Stimulated activated CD8-positive, alpha-beta memory T cell treated with anti-CD3 and anti-CD28 coated beads, Interleukin-2, amount 100 ng/mL, for 1 hour (primary cell): ENCODE measurements at places on chromosomes 7 and 10.

GRCh38 chr10:19683960-19684359, 132.3 kb upstream of the PLXDC2 start:
- DNase-seq: no peak

DNA sequence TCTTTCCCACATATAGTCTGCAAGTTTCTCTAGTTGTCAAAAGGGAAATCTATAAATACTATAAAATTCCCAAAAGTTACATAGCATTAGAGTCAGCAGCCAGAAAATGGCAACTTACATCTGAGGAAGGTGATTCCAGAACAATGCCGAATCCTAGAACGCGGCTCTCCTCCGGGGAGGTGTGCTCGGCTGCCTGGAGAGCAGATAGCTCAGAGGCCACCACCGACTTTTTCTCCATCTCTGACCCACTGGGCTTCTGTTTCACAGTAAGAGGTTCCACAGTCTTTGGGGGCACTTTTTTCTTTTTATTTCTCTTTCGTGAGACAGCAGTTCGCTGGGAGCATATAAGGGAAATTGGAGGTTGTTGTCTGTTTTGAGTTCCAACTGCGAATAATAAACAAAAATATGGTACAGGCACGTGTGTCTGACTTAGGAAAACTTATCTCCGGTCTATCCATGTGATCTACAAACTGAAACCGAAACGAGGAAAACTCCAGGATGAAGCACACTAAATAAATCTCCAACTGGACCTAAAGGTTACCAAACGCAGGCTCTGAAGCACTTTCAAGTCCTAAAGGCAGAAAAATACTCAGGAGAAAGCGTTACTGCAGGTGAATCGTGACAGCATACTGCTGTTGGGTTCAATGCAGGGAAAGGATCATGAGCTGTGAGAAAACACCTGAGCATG, 36.2 kb downstream of the BEND7 start:
- no peak for DNase-seq

DNA sequence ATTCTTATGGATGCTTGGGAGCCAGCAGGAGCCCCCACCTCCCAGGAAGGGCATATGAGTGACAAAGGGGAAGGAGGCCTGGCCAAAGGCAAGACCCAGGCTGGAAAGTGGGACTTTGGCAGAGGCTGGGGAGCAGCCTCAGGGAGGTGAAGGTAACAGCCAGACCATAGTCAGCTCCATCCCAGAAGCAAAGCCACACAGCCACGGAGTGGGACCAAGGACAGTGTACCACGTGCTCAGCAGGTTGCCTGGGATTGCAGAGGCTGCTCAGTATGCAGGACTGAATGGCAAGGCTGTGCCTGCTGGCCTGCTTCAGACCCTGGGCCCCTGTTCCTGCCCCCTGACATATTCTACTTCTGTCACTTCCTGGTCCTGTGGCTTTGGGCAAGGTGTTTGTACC, 17.6 kb upstream of the GPR26 start:
- DNase-seq: no peak

- no peak for DNase-seq
Observed at GRCh38 chr10:130652964-130653578, 516.9 kb downstream of the GLRX3 start.

DNA sequence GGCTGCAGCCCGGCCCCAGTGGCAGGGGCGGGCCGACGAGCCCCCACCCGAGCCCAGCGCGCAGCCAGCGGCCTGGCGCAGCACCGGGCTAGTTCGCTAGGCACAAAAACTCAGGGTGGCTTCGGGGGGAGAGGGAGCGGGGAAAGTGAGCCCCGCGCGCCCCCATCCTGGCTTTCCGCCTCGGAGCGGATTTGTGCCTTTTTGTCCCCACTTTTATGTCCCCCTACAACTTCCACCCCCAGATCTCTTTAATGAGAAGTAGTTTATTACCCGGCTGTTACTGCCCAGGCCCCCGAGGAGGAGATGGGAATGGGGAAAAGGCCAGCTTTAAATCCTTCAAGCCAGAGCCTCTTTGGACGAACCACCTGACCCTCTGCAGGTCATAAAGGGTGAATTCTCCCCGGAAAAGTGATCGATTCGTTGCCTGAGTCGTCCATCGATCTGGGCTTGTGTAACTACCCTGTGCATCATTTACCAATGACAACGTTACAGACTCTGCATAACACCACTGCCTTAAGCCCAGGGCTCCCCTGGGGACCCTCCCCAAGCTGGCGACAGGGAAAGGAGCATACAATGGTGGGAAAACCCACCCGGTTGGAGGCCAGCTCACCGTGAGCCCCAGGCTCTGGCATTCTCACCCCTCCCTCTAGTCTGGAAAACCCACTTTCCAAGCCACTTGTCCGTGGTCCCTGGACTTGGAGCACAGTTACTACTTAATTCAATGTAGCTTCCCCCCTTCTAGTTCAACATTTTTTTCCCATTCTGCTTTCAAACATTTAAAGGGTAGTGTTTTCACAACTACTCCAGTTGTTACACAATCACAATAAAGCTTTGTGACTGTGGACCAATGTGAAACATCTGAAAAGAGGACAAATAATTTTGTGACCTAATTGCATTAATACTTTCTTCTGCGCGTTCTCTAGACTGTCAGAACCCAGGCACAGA, 748 bp upstream of the SH3PXD2A start:
- no peak for DNase-seq

DNA sequence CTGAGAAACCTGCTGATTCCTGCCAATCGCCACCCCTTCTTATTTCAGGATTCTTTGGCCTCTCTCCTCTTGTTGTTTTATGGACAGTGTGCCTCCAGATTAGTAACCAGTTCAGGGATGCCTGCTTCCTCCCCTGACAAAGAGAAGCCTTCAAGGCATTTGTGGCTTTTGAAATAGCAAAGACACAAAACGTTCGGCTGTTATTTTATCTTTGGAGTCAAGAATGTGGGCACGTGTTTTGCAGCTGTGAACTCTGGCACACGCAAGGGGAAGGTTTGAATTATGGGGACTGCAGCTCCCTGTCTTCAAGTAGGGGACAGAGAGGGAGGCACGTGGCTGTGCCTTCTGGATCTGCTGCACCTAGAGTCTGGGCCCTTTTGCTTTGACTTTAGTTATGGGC, 157.9 kb upstream of the GRB10 start:
- DNase-seq: no peak

- no peak for DNase-seq
Observed at GRCh38 chr7:12543586-12543985, 26.9 kb upstream of the SCIN start.

DNA sequence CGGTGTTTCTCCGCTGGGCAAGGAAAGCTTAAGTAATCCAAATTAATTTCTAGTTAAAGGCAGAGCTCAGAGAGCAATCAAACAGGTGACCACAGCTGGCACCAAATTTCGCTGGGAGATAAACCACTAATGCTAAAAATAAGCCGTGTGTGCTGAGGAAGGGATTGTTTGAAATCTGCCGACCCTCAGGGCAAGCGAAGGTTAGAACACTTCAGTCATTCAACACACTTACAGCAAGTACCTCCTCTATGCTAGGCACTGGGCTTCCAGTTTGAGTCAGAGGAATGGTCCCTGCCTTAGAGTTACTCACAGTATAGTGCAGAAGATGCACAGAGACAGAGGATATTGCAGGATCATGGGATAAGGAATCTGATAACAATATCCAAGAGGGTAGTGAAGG, 467.9 kb upstream of the PODXL start:
- no peak for DNase-seq

DNA sequence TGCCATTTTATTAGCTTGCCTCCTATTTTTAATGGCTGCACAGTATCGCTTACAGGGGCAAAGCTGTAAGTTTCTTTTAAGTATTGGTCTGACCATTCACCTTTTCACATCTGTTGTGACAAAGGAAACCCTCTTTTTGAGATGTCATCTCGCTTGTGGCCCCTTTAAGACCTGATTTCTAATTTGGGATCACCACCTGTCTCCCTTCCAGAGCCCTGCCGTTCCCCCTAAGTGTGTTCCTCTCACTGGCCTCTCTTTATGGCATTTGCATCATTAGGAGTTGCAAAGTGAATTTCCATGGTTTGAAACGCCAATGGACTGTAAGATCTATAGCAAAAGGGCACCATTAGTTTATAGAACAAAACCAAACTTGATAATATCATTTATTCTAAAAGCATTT, 1.4 kb downstream of the EPDR1 start:
- no peak for DNase-seq

DNA sequence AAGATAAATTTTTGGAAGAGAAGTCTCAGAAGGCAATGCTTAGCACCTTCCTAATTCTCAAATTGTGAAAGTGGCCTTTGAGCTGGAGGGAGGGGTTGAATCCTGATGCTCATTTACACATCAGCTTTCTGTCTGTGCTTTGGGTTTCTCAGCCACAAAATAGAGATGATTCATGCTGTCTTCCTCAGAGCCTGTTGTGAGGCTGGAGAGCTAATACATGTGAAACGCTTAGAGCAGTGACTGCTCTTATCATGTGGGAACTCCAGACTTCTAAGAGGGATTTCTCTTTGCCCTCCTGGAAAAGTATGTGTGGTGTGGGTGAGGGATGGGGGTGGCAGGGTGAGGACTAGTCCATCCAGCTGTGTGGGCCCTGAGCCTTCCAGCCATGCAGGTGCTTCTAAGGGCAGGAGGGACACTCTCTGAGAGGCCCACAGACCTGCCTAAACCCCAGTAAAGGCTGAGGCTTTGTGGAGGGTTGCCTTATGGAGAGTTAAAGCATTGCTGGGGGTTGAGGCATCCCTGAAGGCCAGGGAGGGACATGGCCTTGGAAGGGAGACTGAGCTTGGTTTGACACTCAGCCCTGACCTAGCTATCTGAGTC, 4.8 kb upstream of the EVX1 start:
- DNase-seq: no peak

- DNase-seq: no peak
Observed at GRCh38 chr10:43965918-43966570, 317.4 kb upstream of the ZNF32 start.

- DNase-seq: no peak
Observed at GRCh38 chr7:90966346-90966745, 297.9 kb upstream of the FZD1 start.

DNA sequence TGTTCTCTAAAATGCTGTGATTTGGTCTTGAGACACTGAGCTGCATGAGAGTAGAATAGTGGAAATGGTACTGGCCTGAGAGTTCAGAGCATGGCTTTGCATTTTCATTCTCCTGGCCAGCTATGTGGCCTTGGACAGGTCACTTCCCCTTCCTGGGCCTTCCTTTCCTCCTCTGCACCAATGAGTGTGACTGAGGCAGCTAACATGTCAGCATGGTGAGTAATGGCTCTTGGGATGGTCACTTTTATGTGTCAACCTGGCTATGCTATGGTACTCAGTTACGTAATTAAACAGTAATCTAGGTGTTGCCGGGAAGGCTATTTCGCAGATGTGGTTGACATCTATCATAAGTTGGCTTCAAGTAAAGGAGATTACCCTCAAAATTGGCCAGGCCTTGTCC, 109.3 kb downstream of the RTKN2 start:
- no peak for DNase-seq

DNA sequence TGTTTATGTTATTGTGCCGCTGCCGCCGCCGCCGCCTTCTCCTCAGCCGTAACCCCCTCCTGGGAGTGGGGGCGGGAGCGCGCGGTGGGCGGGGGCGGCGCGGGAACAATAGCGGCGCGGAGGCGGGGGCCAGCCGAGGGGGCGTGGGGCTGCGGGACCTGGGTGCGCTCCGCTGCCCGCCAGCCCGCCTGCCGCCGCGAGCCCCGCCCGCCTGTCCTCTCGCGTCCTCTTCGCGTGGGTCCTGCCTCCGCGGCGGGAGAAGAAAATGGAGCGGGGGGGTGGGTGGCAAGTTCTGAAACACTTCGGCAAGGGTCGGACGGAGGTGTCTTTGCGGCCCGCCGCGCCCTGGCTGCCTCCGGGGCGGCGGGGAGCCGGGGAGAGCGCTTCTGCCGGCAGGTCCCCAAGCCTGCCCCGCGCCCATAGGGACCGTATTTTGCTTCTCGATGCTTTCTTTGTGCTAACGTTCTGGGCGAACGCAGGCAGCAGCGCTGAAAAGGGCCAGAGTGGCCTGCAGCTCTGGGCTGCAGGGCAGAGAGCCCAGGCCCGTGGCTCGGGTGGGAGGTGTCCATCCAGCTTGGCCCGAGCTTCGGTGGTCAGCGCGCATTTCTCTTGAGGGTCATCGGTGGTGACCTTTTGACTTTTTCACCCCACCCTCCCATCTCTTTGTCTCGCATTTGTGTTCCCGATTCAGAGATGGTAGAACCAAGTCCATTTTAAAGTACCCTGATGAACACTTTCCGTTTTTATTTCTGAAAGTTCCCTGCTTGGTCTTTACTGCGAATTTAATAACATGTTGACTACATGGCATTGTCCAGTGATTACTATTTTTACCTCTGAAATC, 613 bp downstream of the MAPK8 start:
- DNase-seq: peak; percentile 52

GRCh38 chr7:17545348-17545747, 246.9 kb downstream of the AHR start:
- no peak for DNase-seq

- DNase-seq: no peak
Observed at GRCh38 chr10:99648717-99649116, 10.6 kb upstream of the ENTPD7 start.
